Skeletal muscle cell (primary cell): ENCODE measurements at places on chromosomes 1 and 21.

DNA sequence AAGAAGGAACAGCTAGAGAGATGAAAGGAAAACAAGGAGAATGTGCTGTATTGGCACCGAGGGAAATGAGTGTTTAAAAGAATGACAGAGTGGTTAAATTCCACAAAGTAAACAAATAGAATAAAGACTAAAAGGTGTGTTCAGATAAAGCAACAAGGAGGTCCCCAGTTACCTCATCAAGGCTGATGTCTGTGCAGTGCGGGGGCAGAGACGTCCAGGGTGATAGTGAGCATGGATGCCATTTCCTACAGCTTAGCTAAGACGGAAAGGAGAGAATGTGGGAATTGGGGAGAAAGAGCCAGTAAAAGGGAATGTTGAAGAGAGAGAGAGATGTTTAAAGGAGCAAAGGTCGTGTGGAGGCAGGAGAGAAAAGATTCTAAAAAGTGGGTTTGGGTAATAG is 15.5 kb downstream of the LMOD1 start:
- DNase-seq: no peak

- peak; percentile 52 for DNase-seq
Measured at GRCh38 chr1:113871597-113872113, at the start of gene PTPN22. PTPN22 (minus strand) TSS chr1:113871712.

DNA sequence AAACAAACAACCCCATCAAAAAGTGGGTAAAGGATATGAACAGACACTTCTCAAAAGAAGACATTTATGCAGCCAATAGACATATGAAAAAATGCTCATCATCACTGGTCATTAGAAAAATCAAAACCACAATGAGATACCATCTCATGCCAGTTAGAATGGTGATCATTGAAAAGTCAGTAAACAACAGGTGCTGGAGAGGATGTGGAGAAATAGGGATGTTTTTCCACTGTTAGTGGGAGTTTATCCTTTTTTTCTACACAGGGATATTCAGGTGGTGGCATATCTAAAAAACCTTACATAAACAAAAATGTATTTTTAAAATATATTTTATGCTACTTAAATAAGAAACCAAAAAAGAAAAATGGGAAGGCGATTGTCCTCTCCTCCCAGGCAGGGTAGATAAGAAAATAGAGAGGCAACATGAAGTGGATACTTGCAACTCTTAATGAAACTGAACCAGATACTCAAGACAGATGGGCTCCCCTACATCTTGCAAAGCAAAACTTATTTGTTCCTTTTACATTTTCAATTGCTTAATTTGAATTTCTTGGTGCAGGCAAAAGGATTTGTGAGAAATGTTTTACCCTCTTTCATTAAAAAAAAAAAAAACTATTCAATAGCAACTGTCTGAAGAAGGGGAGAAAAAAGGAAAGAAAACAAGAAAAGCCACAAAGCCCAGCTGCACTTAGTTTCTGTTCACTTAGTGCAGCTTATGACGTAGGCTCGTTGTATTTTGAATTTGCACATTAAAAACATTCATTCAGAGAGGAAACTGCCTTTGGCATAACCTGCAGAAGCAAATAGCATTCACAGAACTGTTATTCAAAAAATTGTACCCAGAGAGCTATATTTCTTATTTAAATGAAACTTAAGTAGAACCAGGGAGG is 36.9 kb upstream of the RGS1 start:
- DNase-seq: no peak

GRCh38 chr1:25204797-25205480 is 27.4 kb downstream of the SYF2 start:
- DNase-seq: no peak

GRCh38 chr1:100074604-100075395 is 57.9 kb downstream of the SASS6 start:
- no peak for DNase-seq

GRCh38 chr1:14366091-14367018 is 232.1 kb upstream of the KAZN start:
- DNase-seq: no peak

DNA sequence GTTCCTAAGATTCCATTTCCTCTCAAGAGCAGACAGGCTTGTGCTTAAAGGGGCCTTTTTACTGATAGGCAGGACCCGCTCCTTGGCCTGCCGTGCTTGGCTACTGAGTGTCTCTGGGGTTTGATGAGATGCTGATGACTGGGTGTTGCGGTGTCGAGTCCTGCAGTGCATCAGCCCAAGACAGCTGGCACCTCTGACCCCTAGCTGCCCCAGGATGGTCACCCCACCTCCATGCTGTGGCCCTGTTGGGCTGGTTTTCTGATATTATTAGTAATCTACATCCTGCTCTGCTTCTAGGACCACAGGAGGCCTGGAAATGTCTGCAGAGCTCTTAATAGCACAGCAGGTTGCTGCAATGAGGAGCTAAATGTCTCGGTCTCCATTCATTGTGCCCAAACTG is 28.7 kb downstream of the LRRC71 start:
- no peak for DNase-seq

DNA sequence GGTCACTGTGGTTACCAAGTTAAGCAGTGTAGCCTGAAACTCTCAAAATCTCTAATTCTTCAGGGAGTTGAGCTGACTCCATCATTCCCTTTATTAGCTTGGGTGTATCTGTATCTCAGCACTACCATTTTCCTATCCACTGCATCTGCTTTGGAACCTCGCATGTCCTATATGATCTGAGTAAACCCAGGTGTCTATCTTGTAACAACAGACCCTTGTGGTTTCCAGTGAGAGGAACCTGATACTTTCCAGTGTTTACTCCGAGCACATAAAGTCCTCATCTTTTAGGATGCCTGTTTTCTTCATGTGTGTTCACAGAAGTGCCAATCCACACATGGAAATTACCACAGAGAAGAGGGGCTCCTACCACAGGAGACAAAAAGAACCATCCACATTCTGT is 650.4 kb downstream of the LMO4 start:
- DNase-seq: no peak

GRCh38 chr1:167981933-167982332 is 45.1 kb upstream of the MPC2 start:
- DNase-seq: no peak

- no peak for DNase-seq
Measured at GRCh38 chr1:201361652-201362504, 15.6 kb downstream of the TNNT2 start.

DNA sequence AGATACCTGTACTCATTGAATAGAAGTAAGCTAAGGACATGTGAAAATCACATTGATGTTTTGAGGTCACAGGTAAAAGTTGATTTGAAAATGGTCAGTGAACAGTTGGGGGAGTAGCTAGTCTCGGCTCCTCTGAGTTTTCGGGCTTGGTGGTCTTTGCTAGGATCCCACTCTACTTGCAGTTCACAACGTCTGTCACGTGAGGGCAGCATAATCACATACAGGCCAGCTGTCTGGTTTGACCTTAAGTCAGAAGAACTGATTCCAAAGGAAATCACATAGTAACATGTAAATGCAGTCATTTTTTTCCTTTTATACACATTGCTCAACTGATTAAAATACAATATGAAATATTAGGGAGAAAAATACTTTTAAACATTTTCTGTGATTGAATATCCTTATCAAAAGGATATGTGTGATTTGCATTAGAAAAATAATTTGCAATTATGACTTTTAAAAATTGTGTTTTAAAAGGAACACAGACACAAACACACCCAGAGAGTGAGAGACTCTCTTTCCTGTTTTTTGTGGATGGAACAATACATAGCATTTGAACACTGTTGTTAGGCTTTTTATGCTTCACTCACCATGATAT is 21.8 kb upstream of the PDC start:
- peak; percentile 22 for DNase-seq

GRCh38 chr1:24588573-24588972 is 32.7 kb downstream of the NCMAP start:
- no peak for DNase-seq

DNA sequence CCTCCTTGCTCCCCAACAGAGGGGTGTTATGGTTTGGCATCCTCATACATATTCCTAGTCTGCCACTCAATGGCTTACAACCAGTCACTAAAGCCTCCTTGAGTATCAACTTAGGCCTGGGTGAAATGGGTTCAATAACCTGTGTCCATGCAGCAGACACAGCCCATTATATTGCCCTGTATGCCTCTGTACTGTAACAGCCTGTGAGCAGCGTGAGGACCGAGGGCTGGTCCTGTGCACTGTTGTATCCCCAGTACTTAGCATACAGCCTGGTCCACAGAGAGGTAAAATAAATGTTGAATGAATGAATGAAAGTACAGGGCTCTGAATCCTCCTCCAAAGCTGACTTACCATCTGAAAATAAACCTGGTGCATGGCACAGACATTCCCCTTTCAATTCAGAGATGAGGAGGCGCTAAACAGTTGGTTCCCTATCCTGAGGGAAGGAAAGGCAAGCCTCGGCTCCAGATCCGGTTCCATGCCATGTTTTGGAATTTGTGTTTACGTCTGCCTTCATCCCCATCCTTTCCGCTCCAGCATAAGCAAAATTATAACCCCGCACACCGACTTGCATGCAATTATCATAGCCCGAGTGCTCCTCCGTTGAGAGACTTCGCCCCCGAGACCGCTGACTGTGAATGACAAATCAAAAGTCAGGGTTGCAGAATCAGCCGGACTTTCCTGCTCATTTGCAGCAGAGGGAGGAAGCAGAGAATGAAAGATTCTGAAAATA is 45.0 kb upstream of the DNAJC6 start:
- peak; percentile 36 for DNase-seq

- no peak for DNase-seq
Measured at GRCh38 chr1:224710196-224710595, 94.1 kb downstream of the CNIH3 start.

DNA sequence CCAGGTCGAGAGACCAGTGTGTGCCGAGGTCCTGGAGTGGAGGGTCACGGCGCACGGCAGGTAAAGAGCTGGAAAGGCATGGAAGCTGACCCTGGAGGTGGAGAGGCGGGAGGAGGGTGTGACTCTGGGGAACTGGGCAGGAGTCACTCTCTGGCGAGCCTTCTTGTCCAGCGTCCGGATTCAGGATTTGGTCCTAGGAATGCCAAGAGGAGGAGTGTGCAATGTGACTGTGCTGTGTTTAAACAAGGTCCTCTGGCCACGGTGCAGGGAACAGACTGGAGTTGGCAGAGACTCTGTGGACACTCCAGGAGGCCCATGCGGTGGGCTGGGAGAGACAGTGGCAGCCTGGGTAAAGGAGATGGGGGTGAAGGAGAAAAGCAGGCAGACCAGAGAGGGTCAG is 64.2 kb upstream of the CASZ1 start:
- DNase-seq: no peak

- no peak for DNase-seq
Measured at GRCh38 chr1:117112047-117112717, 9.4 kb downstream of the TRIM45 start.

GRCh38 chr21:41663805-41664788 is 102.8 kb downstream of the RIPK4 start:
- no peak for DNase-seq

DNA sequence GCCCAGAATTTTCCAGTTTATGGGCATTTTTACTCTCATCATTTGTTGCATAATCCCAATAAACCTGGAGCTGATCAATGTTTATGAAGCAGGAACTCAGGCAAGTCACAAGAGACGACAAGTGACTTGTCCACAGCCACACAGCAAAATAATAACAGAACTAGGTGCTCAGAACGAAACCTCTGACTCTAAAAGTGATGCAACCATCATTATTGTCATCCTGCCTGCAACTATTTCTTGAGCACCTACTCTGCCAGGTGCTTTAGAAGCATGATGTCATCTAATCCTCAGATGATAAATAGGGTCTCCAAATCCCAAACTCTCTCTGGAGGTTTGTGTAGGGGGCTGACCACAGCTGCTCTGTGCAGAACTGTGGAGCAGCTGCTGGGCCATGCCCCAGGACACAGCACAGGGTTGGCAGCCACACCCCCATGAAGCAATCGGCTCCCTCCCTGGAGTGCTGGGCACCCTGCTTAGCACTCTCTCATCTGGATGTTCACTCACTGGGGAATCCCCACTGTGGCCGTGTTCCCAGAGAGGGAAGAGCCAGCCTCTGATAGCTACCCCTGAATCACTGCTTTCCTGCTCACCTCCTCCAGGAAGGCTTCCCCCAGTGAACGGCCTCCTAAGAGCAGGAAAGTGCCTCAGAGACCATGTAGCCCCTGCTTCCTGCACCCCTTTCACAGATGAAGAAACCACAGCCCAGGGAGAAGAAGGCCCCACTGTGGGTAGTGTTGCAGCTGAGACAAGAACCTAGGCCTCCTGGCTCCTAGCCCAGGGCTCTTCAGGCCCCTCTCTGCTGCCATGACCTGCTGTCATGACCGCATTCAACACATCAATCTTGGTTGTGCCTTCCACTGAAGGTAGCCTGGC is 2.1 kb downstream of the TTC22 start:
- no peak for DNase-seq

- DNase-seq: no peak
Measured at GRCh38 chr1:184859381-184860105, 104.9 kb upstream of the EDEM3 start.

GRCh38 chr1:228695015-228695955 is 40.0 kb upstream of the RHOU start:
- DNase-seq: no peak

DNA sequence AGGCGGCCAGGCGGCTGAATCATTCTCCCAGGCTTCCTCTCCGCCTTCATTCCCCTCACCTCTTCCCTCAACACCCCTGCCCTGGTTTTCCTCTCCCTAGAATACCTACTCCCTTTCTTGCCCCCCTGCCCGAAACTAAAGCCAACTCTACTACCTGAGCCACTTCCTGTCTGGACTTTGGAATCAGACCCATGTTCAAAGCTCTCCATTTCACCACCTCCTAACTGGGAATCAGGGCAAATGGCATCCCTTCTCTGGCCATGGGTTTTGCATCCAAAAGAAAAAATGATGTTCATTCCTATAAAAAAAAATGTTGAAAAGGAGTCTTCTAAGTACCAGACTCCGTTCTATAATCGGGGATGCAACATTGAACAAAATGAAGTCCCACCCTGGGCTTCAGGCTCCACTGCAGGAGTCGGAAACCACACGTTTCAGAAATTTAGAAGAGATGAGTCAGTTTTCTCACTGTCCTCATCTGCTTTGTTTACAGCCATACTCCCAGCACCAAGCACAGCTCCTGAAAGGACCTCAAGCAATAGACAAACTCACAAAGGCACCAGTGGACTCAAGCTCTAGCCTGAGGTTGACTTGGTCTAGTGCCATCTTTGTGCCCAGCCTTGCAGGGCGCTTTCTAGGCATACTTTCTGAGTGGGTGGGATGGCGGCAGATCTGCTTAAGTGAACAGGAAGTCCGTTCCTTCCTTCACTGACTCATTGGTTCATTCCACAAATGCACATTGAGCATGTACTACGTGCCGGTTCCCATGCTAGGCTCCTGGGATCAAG is 176.2 kb downstream of the IGSF21 start:
- DNase-seq: no peak
